Activated CD4-positive, alpha-beta T cell treated with anti-CD3 and anti-CD28 coated beads for 24 hours (primary cell): ENCODE measurements at places on chromosomes 1 and 21.

GRCh38 chr1:109767637-109768334 lies 4.1 kb upstream of the EPS8L3 start:
- DNase-seq, result no peak

DNA sequence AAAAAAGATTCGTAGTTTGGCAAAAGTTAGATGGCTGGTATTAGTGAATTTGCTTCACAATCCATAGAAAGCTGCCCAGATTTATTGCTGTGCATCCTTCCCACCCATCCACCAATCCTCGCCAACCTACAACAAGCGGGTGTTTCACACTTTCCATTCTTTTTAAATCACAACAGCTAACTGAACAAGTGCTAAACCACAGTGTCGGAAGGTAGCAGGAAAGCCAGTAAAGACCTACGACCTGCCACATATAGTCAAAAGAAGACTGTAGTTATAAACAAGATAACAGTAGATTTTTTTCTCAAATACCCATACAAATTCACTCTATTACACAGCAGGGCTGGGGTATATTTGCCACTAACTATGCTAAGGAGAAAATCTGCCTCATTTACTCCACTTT lies 47.0 kb upstream of the AIM2 start:
- DNase-seq, result no peak

GRCh38 chr21:36122977-36123376 lies 11.9 kb upstream of the CBR3 start:
- DNase-seq, result no peak

- no peak for DNase-seq
Measured at GRCh38 chr1:162916821-162917613, 56.0 kb upstream of the CCDC190 start.

- no peak for DNase-seq
Measured at GRCh38 chr1:204344665-204345355, 14.9 kb downstream of the PLEKHA6 start.

DNA sequence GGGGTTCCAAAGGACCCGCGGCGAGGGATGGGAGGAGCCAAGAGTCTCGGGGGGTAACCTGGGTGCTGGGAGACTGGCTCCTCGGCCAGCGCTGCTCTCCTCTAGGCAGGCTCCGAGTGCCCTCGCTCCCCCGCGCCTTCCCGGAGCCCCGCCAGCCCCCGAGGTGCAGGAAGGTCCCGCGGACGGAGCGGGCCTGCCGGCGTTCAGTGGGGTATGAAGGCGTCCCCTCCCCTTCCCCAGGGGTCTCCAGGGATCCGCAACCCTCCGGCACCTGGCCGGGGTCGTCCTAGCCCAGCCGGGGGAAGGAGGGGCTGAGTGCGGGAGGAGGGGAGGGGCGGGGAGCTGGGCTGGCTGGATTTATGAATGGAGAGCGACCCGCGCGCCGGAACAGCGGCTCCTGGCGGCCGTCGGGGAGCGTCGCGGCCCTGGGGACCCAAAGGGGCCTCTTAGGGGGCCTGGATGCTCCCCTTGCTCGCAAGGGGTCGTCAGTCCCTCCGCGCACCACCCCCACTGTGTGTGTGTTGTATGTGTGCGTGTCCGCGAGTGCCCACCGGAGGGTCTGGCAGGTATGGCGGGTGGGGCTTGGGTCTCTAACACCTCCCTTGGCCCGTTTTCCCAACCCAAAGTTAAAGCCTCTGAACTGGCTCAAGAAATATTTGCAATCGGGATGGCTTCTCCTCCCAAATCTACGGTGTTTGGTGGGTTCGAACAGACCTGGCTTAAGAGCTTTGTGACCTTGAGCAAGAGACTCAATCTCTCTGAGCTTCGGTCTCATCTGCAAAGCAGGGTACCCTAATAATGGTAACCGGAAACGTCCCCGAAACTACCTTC lies 642 bp downstream of the HCRTR1 start:
- DNase-seq, result peak; percentile 19

GRCh38 chr1:214009423-214010196 lies 21.8 kb downstream of the PROX1 start:
- no peak for DNase-seq

DNA sequence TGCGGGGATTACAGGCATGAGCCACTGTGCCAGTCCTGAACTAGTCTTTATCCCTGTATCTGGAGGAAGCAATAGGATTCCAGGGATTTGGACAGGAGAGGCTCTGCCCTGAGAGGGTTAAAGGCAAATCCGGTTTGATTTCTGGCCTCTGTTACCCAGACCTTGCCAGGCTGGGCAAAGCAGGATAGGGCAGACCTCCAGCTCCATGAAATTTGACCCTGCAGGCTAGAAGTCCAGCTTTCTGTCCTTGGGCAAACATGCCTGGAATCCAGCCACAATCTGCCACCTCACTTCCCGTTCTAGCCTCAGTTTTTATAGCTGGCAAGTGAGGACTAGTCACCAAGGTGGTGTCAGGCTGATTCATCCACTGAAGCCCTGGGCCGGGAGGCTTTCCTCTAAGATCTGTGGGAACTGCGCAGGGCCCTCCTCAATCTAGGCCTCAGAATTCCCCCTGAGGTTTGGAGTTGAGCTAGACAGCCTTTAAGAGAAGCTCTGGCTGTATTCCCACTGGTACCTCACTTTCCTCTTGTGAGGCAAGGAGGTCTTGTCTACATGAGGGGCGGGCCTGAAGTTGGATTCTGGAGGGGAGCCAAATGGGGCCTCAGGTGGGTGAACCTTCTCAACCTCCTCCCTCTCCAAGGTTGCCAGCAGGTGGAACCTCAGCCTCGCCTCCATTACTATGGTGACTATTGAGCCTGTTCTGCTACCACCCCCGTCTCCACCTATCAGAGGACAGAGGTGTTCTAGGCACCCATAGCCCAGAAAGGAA lies 7.0 kb upstream of the P3R3URF start:
- DNase-seq, result no peak

- DNase-seq, result no peak
Measured at GRCh38 chr1:86183810-86184209, 27.2 kb upstream of the COL24A1 start.

DNA sequence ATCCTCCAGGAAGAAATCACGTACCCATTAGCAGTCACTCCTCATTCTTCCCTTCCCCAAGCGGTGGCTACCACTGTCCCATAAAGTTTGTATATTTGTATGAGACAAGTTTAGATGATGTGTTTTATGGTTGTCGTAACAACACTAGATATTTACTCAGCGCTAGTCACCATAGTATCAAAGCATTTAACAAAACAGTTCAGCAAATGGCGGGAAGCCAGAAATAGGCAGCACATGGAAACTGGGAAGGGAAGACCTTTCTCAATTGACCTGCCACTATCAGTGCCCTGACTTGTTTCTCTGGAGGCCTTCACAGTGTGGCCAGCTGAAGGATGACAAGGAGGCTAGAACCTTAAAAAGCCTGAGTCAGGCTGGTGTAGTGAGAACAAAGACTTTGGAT lies 31.1 kb downstream of the CNST start:
- DNase-seq, result no peak

DNA sequence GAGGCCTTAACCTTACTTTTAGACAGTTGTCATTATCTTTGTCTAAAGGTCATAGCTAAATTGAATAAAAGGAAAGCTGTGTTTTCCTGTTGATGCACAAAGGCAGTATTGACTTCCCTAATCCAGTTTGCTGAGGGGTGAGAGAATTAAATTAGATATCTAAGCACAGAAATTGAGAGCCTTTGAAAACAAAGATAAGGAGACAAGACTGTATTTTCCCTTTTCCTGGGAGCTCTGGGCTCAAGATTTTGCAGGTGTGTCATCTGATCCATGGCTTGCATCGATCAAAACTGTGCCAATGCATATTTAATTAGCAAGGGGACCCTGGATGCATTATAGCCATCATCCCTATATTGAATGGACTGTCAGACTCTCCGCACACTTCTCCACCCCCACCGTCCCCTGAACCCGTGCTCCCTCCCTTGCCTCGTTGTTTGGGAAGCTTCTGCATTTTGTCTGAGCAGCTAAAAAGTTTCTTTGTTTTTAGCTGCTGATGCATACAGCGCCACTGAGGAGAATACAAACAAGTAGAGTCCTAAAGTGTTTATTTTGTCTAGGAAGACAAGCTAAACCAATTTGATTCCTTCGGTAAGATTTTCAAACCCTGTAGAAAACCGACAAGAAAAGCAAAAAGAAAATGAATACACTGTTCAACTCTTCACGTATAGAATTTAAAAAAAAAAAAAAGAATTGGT lies 186.3 kb downstream of the NFIA start:
- DNase-seq, result no peak

DNA sequence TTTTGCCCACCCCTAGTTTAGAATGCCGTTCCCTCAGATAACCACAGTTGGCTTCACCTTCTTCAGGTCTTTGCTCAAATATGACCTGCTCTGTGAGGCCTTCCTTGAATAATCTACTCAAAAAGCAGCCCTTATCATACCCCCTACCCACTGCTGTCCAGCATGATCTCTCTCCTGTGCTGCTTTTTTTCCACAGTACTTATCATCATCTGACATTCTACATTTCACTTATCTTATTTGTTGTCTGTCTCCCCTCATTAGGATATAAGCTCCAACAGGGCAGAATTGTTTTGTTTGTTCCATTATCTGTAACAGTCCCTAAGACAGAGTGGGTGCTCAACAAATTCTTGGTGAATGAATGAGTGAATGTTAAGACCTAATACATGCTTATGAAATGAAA lies 18.1 kb downstream of the USP24 start:
- DNase-seq, result no peak

DNA sequence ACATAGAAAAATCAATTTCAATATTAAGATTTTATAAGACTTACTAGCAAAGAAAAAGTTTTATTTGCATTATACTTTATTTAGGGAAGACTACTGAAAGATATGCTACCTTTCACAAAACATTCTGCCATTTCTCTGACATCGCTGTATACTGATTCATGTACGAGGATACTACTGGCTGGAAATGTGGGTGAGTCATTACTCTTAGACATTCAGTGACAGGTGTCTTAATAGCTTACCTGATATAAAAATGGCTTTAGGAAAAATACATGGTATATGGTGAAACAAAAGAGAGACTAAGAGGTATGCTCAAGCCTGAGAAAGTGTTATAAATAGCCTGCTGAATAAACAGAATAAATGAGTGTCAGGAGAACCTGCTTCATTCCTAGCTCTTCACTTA lies 73.0 kb upstream of the EXO1 start:
- no peak for DNase-seq

DNA sequence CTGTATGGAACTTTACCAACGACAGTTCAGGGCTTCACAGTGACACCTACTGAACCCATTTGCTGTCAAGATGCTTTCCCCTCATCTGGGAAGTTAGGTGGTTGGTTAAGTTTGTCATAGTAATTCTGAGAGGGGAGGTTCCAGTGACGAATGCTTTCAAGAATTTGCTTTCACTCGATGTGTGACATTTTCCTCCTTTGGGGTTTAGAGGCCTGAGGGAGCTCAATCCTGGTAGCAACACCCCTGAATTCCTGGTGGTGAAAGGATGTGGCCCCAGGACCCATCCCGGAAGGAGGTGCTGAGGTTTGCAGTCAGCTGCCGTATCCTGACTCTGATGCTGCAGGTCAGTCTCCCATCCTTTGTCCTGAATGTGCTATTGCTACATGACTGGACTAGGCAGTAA lies 2.8 kb downstream of the PIGV start:
- no peak for DNase-seq

DNA sequence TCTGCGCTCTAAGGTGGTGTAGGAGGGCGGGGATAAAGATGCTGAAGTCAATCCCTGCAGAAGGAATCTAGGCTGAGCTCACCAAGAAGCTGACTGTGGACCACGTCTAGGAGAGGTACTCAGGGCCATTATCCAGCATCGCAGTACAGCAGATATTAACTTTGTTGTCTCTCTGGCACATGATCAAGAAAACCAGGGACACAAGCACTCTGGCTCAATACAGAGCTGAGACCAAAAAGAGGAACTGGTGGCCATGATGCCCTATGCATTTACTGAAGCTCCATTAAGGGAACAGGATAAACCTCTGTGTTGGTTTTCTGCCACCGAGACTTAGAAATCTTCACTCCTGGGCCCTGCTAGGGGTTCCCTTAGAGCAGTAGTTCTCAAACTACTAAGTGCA lies 38.0 kb upstream of the ANGPTL7 start:
- DNase-seq, result no peak

DNA sequence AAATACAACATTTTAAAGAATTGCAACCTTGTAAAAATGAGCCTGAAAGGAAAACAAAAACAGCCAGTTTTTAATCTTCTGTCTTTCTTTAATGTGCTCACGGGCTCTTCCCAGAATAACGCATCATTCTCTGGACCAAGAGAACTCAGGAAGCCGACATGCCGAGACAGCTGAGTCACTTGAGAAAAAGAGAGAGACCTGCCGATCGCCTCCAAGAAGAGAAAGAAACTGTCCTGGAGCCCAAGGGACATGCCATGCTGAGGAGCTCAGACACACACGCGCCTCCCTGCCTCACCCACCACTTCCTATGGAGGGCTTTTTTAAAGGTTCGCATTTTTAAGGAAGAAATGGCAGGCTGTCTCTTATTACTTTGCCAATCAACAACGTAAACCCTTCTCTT lies 176.4 kb downstream of the ZNF281 start:
- no peak for DNase-seq

GRCh38 chr1:201270616-201271390 lies 12.5 kb upstream of the PKP1 start:
- no peak for DNase-seq

- DNase-seq, result no peak
Measured at GRCh38 chr1:110133436-110133835, 16.9 kb upstream of the SLC6A17 start.

- DNase-seq, result no peak
Measured at GRCh38 chr1:29169976-29170375, 11.7 kb downstream of the SRSF4 start.

GRCh38 chr1:173925306-173926242 lies 8.4 kb upstream of the SERPINC1 start:
- no peak for DNase-seq

GRCh38 chr21:33828083-33828482 lies 87.5 kb downstream of the ATP5PO start:
- no peak for DNase-seq

GRCh38 chr21:35159881-35160280 lies 110.8 kb upstream of the RUNX1 start:
- DNase-seq, result no peak

DNA sequence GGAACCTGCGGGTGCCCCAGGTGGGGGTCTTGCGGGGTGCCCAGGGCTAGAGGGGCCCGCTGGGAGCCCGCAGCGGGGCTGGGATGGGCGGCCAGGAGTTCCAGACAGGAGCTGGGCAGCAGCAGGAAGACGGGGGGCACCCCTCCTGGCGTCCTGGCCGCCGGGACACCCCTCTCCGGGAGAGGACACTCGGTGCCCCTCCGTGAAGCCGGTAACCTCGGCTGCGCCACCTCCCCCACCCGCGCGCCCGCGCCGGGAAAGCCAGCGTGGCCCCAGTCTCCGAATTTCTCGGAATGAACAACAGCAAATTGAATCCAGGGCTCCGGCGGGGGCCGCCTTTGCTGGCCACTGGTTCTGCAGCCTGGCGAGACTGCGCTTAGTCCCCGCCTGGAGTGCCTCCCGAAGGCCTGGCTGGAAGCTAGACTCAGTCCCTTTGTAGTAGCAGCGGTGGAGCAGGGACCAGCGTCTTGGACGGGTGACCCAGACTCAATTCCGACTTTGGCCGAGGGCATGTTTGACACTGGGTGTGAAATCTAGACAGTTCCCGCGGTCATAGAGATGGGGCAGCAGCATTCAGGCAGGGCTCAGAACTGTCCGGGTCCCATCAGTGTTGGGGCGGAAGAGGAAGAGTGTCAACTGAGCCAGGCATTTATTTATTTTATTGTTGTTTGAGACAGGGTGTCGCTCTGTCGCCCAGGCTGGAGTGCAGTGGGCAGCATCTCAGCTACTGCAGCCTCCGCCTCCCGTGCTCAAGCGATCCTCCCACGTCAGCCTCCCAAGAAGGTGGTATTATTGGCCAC lies 773 bp downstream of the IFNGR2 start:
- no peak for DNase-seq

- DNase-seq, result no peak
Measured at GRCh38 chr1:165383067-165383466, 26.6 kb upstream of the LMX1A start.

- no peak for DNase-seq
Measured at GRCh38 chr21:34595457-34595856, 19.5 kb downstream of the RCAN1 start.
